HT1080 (cell line): ENCODE measurements at places on chromosomes 16 and 17. TPM values are rescaled to one million over a fixed set of nuclear protein-coding genes. Genes with fewer than 3 reads are reported as not detected.

Gene LRRC36
- not detected in 2 replicates for total RNA-seq

Gene CDK5R1
- total RNA-seq = 2.8 and 3.5 TPM in 2 replicates

Gene CDH3
- 0.10 and 0.31 TPM in 2 replicates for total RNA-seq

Gene NPLOC4
- total RNA-seq = 65.3 and 83.9 TPM in 2 replicates

Gene ST6GALNAC2
- not detected in 2 replicates for total RNA-seq

Gene TUBB3
- total RNA-seq = 426 and 456 TPM in 2 replicates

- no peak for DNase-seq
Observed at GRCh38 chr17:6067060-6067459, 3.1 kb upstream of the WSCD1 start.
